ENCODE measurements at places on chromosomes 4 and X. TPM values are rescaled to one million over a fixed set of nuclear protein-coding genes. Genes with fewer than 3 reads are reported as not detected.

CEP135 gene
- total RNA-seq = 10.3 TPM

GRID2 gene
- 0.05 TPM for total RNA-seq

SSX3 gene
- total RNA-seq = not detected

PARM1 gene
- total RNA-seq = 134 TPM

DUSP21 gene
- not detected for total RNA-seq

TXK gene
- total RNA-seq = 7.8 TPM

HTN3 gene
- total RNA-seq = not detected

GABRE gene
- total RNA-seq = 97.8 TPM

MBNL3 gene
- 85.1 TPM for total RNA-seq

FAT1 gene
- total RNA-seq = 185 TPM

SSX1 gene
- total RNA-seq = not detected

ARR3 gene
- not detected for total RNA-seq

ABLIM2 gene
- 8.5 TPM for total RNA-seq

PPP1R2C gene
- not detected for total RNA-seq

AP1S2 gene
- total RNA-seq = 12.6 TPM

XPNPEP2 gene
- 6.0 TPM for total RNA-seq

SPATA4 gene
- total RNA-seq = not detected

GLA gene
- 13.7 TPM for total RNA-seq

EGF gene
- total RNA-seq = 0.23 TPM

CCSER1 gene
- 94.5 TPM for total RNA-seq

TENM3 gene
- 0.96 TPM for total RNA-seq

CENPVL1 gene
- not detected for total RNA-seq

ZNF41 gene
- total RNA-seq = 15.7 TPM

PAGE5 gene
- total RNA-seq = not detected

TMSB15A gene
- total RNA-seq = not detected

MGAT4D gene
- total RNA-seq = not detected
